Left renal pelvis (tissue), 4 donors: ENCODE measurements at places on chromosomes 11 and 22.

GRCh38 chr11:128629516-128630106 is 42.3 kb upstream of the ETS1 start:
- DNase-seq = no peak

DNA sequence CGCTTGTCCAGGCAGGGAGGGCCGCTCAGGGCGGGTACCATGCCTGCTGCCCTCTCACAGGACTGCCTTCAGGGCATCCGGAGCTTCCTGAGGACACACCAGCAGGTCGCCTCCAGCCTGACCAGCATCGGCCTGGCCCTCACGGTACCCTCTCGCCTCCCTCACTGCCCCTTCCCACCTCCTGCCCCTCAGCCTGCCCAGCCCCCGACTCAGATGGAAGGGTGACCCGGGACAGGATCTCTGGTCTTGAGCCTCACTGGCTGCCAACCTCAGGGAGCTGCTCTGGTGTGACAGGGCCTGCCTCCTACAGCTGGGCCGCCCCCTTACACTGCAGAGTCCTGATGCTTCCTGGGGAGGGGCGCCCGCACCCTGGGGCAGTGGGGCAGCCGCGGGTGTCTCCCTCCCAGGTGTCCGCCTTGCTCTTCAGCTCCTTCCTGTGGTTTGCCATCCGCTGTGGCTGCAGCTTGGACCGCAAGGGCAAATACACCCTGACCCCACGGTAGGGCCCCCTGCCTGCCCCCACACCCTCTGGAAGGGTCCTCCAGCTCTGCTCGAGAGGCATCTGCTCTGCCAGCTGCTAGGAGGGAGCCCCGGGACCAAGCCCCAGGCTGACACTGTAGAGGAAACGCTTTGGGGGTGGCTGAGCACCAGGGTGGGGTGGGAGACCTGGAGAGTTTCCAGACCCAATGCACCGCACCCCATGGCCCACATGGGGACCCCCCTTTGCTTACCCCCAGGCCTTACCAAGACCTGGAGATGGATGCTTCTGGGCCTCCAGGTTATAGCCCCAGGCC is 14.6 kb downstream of the TSPAN32 start:
- no peak for DNase-seq

- no peak for DNase-seq
Observed at GRCh38 chr11:110795112-110795624, 82.9 kb upstream of the ARHGAP20 start.

- DNase-seq = no peak
Observed at GRCh38 chr11:74638869-74639268, 46.5 kb downstream of the POLD3 start.

DNA sequence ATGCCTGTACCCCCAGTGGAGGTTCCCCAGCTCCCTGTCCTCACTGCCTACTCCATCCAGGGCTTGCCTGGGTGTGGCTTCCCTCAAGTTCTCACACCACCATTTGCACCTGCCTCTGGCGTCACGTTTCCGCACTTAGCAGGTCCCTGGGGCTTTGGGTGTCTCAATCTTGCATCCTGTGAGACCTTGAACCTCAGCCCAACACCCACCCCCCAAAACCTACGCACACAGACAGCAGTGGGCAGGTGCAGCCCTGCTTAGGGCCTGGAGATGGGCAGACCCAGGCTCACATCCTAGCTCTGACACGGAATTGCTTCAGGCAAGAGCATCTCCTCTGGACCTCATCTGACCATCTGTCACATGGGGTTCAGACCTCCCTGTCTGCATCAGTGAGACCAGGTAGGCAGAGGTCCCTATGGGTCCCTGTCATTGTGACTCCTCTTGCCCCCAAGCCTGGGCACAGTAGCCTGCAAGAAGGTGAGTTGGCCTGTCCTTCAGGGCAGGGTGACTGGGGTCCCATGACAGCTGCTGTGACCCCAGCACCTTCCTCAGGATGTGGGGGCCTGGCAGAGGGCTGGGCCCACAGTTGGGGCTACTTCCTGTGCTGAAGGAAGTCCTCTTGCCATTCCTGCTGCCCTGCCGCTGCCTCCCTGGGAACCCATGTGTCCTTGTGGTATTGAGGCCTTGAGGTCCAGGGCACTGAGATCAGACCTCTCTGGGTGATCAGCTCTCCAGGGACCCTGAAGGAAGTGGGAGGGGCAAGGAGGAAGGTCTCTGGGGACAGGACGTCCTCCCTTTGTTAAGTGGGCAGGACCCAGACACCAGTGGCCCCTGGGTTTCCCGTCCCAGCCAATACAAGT is 2.0 kb downstream of the SIPA1 start:
- no peak for DNase-seq
